ENCODE measurements at places on chromosomes 16 and 17.

DNA sequence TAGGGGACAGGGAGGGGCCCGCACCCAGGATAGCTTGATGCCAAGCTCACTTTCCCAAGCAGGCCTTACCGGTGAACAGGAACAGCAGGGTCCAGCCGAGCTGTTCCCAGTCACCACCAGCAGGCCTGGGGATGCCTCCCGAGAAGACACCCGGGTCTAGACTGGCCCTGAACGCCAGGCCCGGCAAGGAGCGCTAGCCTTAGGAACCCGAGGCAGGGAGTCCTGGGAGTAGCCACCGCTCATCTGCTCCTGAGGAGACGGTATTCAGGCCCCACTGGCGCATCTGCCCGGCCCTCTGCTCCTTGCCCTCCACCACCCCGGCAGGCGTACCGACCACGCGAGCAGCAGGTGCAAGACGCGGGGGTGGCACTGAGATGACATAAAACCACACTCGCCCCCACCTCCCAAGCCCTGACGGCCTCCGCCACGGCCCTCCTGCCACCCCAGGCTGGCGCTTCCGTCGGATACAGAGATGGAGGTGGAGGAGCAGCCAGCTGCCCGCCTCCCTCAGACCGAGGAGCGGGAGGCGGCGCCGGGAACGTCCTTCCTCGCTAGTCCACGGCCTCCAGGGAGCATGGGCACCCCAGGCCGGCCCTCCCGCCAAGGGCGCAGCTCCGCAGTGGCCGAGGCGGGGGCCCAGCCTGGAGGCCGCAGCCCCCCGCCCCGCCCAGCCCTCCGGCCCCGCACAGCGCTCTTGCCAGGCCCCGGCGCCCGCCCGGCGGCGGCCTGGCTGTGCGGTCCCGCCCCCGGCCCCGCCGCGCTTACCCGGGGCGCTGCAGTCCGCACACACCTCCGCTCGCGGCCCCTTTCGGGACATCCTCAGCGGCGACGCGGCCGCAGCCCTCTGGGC, 661 bp downstream of the GIT1 start:
- DNase-seq, result no peak

DNA sequence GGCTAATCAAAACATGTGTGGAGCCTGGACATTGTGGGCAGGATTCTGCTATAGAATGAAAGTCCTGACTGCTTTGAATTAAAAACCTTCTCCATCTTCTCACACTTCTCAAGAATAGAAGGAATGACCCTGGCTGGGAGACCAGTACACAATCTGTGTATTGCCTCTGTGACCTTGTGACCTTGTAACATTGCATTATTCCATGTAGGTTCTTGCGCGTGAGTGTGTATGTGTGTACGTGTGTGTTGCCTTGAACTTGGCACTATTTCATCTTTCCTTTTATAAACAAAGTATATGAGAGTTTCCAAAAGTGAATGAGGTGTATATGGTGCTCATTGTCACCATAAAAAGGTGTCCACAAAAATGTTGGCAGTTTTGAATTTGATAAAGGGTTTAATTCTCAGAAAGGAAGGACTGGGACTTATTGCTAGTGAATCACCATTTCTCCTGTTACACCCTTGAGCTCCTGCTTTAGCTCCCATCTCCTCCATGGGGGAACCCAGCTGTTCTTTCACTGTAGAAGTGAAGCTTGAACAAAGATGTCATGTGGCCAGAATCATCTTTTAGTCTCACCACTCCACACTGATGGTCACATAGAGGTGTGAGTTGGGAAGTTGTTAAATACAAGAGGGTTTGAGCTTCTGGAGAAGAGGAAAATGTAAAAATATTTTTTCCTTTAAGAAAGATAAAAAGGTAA, 244.9 kb downstream of the FTO start:
- no peak for DNase-seq

GRCh38 chr16:69829338-69829737, 67.2 kb downstream of the WWP2 start:
- no peak for DNase-seq

- DNase-seq, result peak; percentile 73
Observed at GRCh38 chr17:81685108-81685507, 1.3 kb downstream of the HGS start.

- no peak for DNase-seq
Observed at GRCh38 chr17:18226284-18226945, 980 bp downstream of the LLGL1 start.

GRCh38 chr16:85452364-85453193, 160.5 kb upstream of the GSE1 start:
- DNase-seq, result no peak

- DNase-seq, result peak; percentile 52
Observed at GRCh38 chr16:27867122-27868110, 196.1 kb downstream of the GSG1L start.

DNA sequence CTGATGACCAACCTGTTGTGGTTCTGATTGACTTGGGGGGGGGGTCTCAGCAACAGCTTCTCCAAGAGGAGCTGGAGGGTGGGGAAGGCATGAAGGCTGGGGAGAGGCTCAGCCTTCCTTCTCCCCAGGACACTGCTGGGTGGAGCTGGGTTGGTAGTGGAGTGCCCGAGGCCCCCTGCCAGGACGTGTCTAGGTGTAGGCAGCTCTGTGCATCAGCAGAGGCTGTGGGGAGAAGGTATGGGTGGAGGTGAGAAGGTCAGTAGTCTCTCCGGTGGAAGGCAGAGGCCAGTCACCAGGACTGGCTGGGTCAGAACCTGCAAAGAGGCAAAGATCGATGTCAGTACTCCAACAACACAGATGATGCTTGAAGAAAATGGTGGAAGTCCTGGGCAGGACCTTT, 3.9 kb downstream of the CHAD start:
- DNase-seq, result no peak

GRCh38 chr16:50252082-50252611, 14.2 kb upstream of the ADCY7 start:
- no peak for DNase-seq

- no peak for DNase-seq
Observed at GRCh38 chr17:54937018-54937417, 31.4 kb downstream of the COX11 start.

GRCh38 chr16:65260746-65261145, 138.9 kb upstream of the CDH11 start:
- no peak for DNase-seq

GRCh38 chr17:77441130-77441920, 300.6 kb downstream of the SEC14L1 start:
- no peak for DNase-seq

DNA sequence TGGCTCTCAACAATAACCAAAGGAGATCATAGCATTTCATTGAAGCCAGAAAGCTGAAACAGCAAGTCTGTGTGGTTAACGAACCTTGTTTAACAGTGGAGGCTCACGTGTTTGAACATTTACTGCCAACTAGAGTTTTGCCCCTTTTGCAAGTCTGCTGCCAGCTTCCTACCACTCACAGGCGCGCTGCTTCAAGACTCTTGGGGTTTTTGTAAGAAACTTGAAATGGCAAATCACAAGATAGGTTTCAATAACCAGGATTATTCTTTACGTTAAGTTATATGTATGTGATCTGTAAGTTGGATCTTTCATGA, 1.2 kb downstream of the SNTB2 start:
- peak; percentile 30 for DNase-seq

GRCh38 chr16:3695610-3696369, 21.5 kb downstream of the TRAP1 start:
- DNase-seq, result no peak

DNA sequence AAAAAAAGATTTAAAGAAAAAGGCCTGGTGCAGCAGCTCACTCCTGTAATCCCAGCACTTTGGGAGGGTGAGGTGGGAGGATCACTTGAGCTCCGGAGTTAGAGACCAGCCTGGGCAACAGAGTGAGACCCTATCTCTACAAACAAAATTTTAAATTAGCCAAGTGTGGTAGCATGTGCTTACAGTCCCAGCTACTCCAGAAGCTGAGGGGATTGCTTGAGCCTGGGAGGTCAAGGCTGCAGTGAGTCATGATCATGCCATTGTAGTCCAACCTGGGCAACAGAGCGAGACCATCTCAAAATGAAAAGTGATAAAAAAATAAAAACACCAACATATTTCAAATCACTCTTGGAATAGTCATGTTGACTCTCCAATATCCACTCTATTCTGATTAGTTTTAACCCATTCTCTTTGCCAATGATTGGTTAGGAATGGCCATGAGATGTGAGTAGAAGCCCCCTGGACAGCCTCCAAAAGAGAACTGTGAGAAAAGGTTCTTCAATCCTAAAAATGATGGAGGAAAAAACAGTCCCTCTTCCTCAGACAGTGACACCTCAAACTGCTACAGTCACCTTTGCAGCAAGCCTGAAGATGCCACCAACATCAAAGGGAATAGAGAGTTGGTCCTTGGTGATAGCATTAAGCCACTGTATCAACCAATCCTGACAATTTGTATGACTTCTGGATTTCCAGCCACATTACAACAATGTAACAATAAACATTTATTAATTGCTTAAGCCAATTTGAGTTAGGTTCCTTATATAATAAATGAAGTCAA, 2.9 kb upstream of the KANSL1 start:
- no peak for DNase-seq

DNA sequence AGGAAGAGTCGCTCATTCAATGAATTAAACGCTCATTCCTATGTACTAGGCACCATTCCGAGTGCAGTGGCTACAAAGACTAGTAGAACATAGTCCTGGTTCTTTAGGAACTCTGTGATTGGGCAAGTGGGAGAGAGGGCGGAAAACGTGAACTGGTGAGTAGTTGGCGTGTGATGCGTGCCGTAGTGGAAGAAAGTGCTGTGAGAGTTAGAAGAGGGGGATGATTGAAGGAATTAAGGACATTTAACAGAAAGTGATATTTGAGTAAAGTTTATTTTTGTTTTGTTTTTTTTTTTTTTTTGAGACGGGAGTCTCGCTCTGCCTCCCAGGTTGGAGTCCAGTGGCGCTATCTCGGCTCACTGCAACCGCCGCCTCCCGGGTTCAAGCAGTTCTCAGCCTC, 7.9 kb upstream of the SLFN14 start:
- peak; percentile 58 for DNase-seq

DNA sequence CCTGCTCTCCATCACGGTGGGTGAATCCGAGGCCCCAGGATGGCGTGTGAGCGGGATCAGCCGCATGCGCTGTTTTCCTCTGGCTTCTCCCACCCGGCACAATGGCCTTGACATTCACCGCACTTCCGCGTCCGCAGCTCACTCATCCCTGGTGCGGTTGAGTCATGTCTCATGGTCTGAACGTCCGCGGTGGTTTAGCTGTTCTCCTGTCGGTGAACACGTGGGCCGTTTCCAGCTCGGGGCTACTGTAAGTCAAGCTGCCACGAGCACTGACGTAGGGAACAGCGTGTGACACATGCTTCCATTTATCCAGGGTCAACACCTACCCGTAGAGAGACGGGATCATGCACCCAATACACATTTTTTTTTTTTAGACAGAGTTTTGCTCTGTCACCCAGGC, 15.3 kb upstream of the CACNA1H start:
- no peak for DNase-seq

GRCh38 chr17:71188811-71189492, 931.9 kb upstream of the SOX9 start:
- DNase-seq, result peak; percentile 92

DNA sequence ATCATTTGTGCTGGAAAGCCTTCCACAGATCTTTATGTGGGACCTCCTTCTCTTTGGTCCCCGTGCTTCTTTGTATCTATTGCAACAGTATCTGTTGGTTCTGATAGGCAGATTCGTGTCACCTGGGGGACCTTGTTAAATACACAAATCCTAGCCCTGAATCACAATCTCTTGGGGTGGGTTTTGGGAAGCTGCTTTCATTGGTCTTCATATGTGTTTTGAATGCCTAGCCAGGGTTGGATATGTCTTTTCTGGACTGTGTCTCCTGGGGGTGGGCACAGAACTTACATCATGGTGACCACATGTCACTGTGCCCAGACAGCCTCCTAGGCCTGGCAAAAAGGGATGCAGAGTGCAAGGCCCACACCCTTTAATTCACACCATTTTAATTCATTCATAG, 81.0 kb upstream of the HNF1B start:
- DNase-seq, result no peak

GRCh38 chr17:82648742-82649331, 593 bp upstream of the WDR45B start:
- DNase-seq, result peak; percentile 26

- peak; percentile 6 for DNase-seq
Observed at GRCh38 chr16:12646490-12647274, 157.0 kb downstream of the CPPED1 start.

GRCh38 chr17:37301288-37301687, 74.5 kb upstream of the C17orf78 start:
- no peak for DNase-seq

DNA sequence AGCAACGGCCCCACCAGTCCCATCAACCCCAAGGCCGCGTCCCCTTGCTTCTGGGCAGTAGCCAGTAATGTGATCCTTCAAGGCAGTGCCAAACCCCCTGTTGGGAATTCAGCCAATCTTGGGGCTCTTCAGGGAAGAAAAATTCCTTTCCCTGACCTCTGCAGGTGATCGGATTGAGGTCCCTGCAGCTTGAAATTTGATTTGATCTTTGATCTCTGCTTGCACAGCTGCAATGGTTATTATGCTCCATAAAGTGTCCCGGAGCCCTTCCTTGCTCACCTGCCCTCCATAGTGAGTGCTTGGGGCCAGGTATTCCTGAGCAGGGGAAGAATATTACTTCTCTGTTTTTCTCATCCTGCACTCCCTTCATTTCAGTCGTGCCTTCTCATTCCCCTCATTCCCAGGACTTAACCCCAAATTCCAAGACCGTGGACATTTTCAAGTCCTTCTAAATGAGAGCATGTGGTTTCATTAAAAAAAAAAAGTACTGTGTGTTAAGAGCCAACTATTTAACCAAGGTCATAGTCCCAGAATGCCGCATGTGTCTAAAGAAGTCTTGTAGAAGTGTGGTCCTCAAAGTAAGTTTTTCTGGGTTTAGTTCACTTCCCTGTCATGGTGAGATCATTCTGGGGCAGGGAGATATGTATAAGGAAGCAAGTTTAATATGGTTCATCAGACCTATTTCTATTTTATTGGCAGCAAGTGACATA, 56.3 kb downstream of the SOX9 start:
- DNase-seq, result no peak

DNA sequence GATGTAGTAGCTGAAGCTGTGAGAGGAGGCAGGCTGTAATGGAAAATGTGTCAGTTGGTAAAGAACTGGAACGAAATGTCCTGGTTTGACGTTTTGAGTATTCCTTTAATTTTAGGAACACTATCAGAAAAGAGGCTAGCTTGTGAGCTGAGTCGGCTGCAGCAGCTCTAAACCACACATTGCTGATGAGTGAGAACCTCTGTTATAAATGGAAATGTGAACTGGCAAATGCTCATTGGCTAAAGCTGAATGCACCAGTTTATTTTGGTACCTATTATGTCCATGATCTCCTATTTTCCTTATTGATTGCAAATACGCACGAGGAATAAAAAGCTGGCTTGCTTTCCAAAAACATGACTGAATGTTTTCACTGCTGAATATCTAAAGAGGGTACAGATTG, 11.0 kb upstream of the WIPI1 start:
- DNase-seq, result peak; percentile 46

GRCh38 chr16:89080196-89080853, 13.3 kb upstream of the ACSF3 start:
- no peak for DNase-seq

Measured in fibroblast of skin of back (primary cell).